ENCODE measurements at places on chromosomes 5 and 9.

- DNase-seq: no peak
These were observed 114.5 kb upstream of the RAPGEF1 start for GRCh38 chr9:131854334-131854733.

DNA sequence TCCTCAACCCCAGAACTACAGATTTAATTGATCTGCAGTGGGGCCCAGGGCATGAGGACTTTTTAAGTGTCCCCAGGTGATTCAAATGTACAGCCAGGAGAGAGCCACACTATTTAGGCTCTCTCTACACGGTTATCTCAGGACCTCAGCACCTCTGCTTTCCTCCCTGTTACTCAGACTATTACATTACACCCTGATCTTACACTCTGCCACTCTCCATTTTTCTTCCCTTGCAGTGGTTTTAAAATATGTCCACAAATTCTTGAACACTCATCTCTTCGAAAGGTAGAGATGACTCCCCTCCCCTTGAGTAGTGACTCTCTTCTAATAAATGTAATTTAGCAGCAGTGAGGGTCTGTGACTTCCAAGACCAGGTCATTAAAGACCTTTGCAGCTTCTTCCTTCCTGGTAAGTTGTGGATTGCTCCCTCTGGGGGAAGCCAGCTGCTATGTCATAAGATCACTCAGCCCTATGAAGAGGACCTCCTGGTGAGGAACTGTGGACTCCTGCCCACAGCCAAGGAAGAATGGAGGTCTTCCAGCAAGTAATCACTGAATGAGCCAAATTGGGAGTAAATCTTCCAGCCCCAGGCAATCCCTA is 87.5 kb upstream of the SSBP2 start:
- no peak for DNase-seq

GRCh38 chr9:77773381-77773780 is 125.3 kb upstream of the GNA14 start:
- no peak for DNase-seq

DNA sequence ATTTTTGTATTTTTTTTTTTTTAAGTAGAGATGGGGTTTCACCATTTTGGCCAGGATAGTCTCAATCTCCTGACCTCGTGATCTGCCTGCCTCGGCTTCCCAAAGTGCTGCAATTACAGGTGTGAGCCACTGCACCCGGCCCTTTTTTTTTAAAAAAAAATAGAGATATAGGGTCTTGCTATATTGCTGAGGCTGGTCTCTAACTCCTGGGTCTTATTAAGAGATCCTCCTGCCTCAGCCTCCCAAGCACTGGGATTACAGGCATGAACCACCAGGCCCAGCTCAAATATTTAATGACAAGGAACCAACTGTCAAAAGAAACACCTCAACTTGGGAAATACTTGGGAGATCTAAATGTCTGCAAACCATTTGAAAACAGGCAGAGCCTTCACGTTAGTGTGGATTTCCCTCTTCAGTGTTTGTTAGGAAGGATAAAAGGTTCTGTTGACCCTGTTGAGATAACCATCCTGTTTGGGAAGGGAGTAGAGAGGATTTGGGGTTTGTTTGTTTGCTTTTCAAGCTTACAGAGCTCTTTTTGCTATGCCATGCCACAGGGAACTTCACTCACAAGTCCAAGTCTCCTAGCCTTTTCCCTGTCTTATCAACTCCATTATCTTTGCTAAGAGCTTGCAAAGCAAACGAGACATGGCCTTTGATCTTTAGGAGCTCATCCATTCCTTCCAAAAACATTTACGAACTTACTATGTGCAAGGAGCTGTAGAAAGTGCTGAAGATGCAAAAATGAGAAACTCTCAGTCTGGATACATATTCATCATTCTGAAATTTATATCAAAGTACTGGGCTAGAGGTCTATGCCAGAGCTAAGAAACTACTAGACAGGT is 7.5 kb downstream of the FAXDC2 start:
- no peak for DNase-seq

- no peak for DNase-seq
These were observed 75.3 kb downstream of the TJP2 start for GRCh38 chr9:69249337-69249736.

GRCh38 chr5:126120939-126121338 is 302.3 kb upstream of the GRAMD2B start:
- no peak for DNase-seq

DNA sequence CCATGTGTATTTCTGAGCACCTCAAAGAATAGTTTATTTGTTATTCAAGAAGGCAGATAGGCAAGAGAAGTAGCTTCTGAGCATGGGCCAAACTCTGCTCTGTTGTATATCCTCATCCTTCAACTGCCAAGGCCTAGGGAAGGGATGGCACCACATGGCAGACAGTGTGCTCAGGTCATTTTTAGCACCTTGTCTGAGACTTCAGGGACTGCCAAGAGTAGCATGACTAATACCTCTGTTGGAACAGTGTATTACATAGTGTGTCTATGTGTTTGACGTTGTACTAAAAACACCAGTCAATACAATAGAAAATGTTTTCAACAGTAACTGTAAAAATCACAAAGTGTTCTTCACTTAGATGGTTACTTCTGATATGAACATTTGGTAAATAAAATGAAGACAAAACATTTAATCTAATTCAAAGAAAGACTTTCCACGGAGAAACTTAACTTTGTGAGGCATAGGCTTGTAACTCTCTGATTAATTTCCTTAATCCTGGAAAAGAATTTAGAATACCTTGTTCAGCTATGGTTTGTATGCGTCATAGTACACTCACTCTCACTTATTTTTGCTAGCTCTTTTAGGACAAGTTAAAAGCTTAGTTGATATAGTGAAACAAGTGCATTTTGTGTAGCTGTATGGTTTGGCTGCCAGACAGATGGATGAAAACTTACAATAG is 318.4 kb upstream of the RIOK2 start:
- DNase-seq: no peak

- peak; percentile 32 for DNase-seq
These were observed 120.2 kb upstream of the GRHPR start for GRCh38 chr9:37302277-37302676.

- no peak for DNase-seq
These were observed 128.4 kb downstream of the PARP8 start for GRCh38 chr5:50794812-50795211.

- DNase-seq: no peak
These were observed 18.0 kb downstream of the RPS14 start for GRCh38 chr5:150431574-150431973.

DNA sequence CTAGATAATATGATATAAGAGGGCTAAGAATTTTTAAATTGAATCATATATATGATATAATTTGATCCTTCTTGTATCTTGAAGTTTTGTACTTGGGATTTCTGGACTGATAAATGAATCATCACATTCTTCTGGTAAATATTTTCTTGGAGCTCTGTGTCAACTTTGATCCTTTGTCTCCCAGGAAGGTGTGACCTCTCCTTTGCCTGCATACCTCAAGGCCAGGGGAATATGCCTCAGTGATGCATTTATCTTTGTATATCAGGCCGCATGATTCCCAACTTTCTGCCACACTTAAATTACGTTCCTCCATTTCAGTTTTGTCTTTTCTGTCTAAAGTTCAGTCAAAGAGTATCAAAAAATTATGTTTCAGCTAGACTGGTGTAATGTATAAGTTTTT is 101.2 kb downstream of the NLN start:
- no peak for DNase-seq

GRCh38 chr5:132364319-132364718 is 5.2 kb upstream of the SLC22A5 start:
- no peak for DNase-seq
